ENCODE measurements at places on chromosomes 6 and 20. TPM values are rescaled to one million over a fixed set of nuclear protein-coding genes. Genes with fewer than 3 reads are reported as not detected.

DNA sequence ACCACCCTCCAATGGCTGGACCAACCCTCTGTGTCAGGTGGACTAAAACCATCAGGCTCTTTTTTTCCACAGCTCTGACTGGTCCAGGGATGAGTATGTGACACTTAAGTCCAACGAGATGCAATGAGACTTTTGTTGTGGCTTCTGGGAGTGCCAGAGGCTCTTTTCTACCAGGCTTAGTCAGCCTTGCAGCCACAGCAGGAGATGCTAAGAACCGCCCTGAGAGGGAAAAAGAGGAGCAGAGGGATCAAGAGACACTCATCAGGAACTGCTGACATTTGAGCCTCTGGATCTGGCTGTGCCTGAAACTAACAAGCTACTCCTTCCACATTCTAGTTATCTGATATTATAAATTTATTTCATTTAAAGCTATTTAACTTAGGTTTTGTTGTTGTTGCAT is 270.9 kb upstream of the SULF2 start:
- H3K27me3 ChIP-seq, result no peaks in the 10 kb centered on the region
- peaks cover 4% of the 10 kb centered on the region for H3K4me1 ChIP-seq
- DNase-seq, result no peak
- no peak overlapping the region for H3K27ac ChIP-seq

CCN6 gene
- total RNA-seq, result not detected

GJA10 gene
- total RNA-seq, result not detected

- H3K4me3 ChIP-seq, result no peak overlapping the region
- no peaks in the 10 kb centered on the region for H3K27me3 ChIP-seq
- H3K27ac ChIP-seq, result no peak overlapping the region
Measured at GRCh38 chr6:106037060-106037459, 49.1 kb upstream of the PRDM1 start.

THEMIS gene
- total RNA-seq, result 0.39 TPM

GRCh38 chr6:23735151-23735550 is 390.9 kb upstream of the NRSN1 start:
- H3K27ac ChIP-seq, result no peak overlapping the region
- no peak overlapping the region for H3K4me3 ChIP-seq
- no peaks in the 10 kb centered on the region for H3K36me3 ChIP-seq
- no peaks in the 10 kb centered on the region for H3K27me3 ChIP-seq
- no peaks in the 10 kb centered on the region for H3K4me1 ChIP-seq
- no peak for DNase-seq

WFDC5 gene
- not detected for total RNA-seq

GRCh38 chr20:11777387-11778205 is 140.1 kb upstream of the BTBD3 start:
- H3K4me3 ChIP-seq, result no peak overlapping the region
- H3K27me3 ChIP-seq, result no peaks in the 10 kb centered on the region
- no peak overlapping the region for H3K27ac ChIP-seq

- peak; percentile 88 for DNase-seq
- no peaks in the 10 kb centered on the region for H3K36me3 ChIP-seq
- H3K4me3 ChIP-seq, result no peak overlapping the region
- no peaks in the 10 kb centered on the region for H3K27me3 ChIP-seq
- H3K4me1 ChIP-seq, result no peaks in the 10 kb centered on the region
Measured at GRCh38 chr20:44832724-44833123, 22.4 kb upstream of the RIMS4 start.

GRCh38 chr20:62244644-62245108 is 6.4 kb downstream of the OSBPL2 start:
- no peaks in the 10 kb centered on the region for H3K27me3 ChIP-seq
- peaks cover 4% of the 10 kb centered on the region for H3K36me3 ChIP-seq
- DNase-seq, result no peak
- peaks cover 66% of the 10 kb centered on the region for H3K4me1 ChIP-seq
- H3K27ac ChIP-seq, result no peak overlapping the region

DNA sequence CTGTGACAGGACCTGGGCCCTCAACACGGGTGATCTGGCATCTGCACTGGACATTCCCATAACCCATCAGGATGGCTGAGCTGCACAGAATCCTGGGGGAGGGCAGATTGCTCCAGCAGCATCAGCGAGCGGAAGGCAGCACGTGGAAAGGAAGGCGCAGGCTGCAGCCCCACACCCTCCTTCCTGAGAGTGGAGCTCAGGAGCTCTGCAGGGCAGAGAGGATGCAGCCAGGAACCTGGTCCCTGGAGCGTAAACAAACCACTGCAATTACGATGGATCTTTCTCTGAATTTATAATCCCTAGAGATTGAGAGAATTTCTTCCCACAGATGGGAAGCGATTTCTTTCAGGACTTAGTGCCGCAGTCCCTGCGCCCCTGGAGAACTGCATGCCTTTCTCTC is 39.7 kb upstream of the EMILIN3 start:
- H3K4me1 ChIP-seq, result peaks cover 33% of the 10 kb centered on the region
- no peaks in the 10 kb centered on the region for H3K27me3 ChIP-seq
- H3K36me3 ChIP-seq, result peaks cover 83% of the 10 kb centered on the region
- H3K27ac ChIP-seq, result no peak overlapping the region
- no peak for DNase-seq

GRCh38 chr6:36000451-36000850 is 24.0 kb downstream of the SLC26A8 start:
- no peak for DNase-seq
- no peak overlapping the region for H3K4me3 ChIP-seq
- H3K4me1 ChIP-seq, result no peaks in the 10 kb centered on the region

- no peak overlapping the region for H3K4me3 ChIP-seq
- no peaks in the 10 kb centered on the region for H3K27me3 ChIP-seq
- no peak overlapping the region for H3K27ac ChIP-seq
- H3K4me1 ChIP-seq, result no peaks in the 10 kb centered on the region
- no peaks in the 10 kb centered on the region for H3K36me3 ChIP-seq
- no peak for DNase-seq
Measured at GRCh38 chr20:14845199-14846160, 508.1 kb upstream of the FLRT3 start.

GRCh38 chr6:129565366-129565765 is 144.6 kb downstream of the ARHGAP18 start:
- no peak overlapping the region for H3K4me3 ChIP-seq
- H3K36me3 ChIP-seq, result no peaks in the 10 kb centered on the region
- H3K4me1 ChIP-seq, result no peaks in the 10 kb centered on the region
- H3K27ac ChIP-seq, result no peak overlapping the region
- no peaks in the 10 kb centered on the region for H3K27me3 ChIP-seq
- no peak for DNase-seq

DNA sequence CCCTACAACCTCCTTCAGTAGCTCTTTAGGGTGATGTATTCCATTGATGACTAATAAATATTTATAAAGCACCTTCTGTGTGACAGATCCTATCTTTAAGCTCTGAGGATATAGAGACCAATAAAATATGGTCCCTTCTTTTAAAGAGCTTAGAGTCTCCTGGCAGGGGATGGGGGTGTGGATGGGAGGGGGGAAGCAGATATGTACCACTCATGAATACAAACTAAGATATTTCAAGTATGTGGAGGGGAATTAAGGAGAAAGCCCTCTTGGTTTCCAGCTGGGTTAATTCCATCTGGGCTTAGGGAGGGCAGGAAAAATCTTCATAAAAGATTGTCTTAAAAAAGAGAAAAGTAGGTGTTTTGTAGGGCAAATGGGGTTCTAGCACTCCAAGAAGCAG is 21.6 kb upstream of the FBXO9 start:
- H3K4me3 ChIP-seq, result no peak overlapping the region
- H3K27me3 ChIP-seq, result no peaks in the 10 kb centered on the region
- no peak for DNase-seq
- H3K27ac ChIP-seq, result peak overlapping the region; percentile 41

DNA sequence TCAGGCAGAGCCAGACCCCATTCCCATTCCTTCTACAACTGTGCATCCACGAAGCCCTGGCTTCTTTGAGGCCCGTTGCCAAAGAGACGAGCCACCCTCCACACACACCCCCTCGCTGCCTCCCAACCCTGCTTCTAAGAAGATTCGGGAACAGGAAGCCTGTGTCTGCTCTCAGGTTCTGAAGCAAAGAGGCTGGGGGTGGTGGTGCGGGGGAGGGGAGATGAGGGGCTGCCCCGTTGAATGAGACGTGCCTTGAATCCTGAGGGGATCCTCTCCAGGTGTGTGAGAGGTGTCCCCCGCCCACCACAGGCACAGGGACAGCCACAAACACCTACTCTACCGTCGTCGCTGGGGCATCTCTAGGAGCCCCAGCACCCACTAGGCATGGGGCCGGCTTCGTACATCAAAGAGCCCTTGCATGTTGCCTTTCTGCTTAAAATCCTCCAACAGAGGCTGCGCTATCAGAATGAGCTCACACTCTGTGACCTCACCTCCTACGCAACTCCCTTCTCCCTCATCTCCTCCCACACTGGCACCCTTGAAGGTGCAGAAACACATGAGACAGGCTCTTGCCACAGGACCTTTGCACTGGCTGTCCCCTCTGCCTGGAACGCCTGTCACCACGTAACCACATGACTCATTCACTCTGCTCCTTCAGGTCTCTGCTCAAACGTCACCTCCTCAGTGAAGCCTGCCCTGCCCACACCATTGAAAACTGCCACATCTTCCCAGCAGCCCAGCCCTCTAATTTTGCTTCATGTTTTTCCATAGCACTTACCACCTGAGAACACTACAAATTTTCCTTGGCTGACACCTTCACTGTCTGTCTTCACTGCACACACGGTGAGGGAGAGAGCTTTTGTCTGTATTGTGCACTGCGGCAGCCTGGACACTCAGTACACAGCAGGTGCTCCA is 58.5 kb downstream of the PREX1 start:
- no peak overlapping the region for H3K4me3 ChIP-seq
- H3K27me3 ChIP-seq, result no peaks in the 10 kb centered on the region
- no peaks in the 10 kb centered on the region for H3K36me3 ChIP-seq
- DNase-seq, result no peak

DUSP15 gene
- total RNA-seq, result 4.3 TPM

TRIM40 gene
- not detected for total RNA-seq

- no peaks in the 10 kb centered on the region for H3K27me3 ChIP-seq
- DNase-seq, result no peak
- no peak overlapping the region for H3K4me3 ChIP-seq
- no peak overlapping the region for H3K27ac ChIP-seq
Measured at GRCh38 chr20:16158976-16159286, 414.3 kb downstream of the KIF16B start.

SEL1L2 gene
- not detected for total RNA-seq

HLA-DOB gene
- 0.33 TPM for total RNA-seq

COL20A1 gene
- total RNA-seq, result not detected

- peaks cover 58% of the 10 kb centered on the region for H3K4me1 ChIP-seq
- no peaks in the 10 kb centered on the region for H3K36me3 ChIP-seq
- no peak for DNase-seq
- H3K27me3 ChIP-seq, result no peaks in the 10 kb centered on the region
- H3K4me3 ChIP-seq, result peak overlapping the region; percentile 32
Measured at GRCh38 chr20:19937651-19938420, 79.3 kb upstream of the NAA20 start.

DNA sequence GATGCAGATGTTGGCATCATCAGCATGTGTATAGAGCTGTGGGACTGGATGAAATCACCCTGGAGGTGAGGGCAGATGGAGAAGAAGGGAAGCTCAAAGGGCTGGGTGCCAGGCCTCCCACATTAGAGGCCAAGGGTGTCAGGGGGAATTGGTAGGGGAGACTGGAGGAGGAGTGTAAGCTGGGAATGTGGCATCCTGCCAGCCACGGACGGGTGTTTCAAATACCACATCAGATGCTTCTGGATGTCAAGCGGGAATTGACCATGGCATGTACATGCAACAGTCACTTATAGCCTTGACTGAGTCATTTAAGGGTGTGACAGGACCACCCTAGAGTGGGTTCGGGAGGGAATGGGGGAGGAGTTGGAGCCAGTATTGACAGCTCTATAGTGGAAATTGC is 9.6 kb downstream of the ERGIC3 start:
- no peaks in the 10 kb centered on the region for H3K27me3 ChIP-seq
- no peak for DNase-seq
- H3K4me3 ChIP-seq, result no peak overlapping the region
- H3K36me3 ChIP-seq, result peaks cover 90% of the 10 kb centered on the region

TTK gene
- total RNA-seq, result not detected

PHACTR3 gene
- 0.86 TPM for total RNA-seq

RAMACL gene
- 2.8 TPM for total RNA-seq

DNA sequence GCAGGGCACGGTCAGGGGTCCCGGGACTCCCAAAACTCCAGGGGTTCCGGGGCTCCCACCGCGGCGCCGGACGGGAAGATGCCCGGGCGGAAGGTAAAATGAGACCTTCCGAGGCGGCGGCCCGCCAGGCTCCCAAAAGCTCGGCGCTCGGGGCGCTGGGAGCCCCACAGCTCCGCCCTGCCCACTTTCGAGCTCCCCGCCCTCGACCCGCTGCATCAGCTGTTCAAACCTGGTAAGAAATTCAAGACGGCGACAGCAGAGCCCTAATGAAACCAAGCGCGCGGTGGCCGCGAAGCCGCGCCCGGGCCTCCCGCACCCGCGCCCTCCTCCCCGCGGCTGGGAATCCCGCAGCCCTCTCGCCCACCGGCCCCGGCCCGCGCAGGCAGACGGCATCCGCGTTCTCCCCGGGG is 369 bp downstream of the SLC4A11 start:
- H3K36me3 ChIP-seq, result no peaks in the 10 kb centered on the region
- H3K27me3 ChIP-seq, result peaks cover 95% of the 10 kb centered on the region
- peak overlapping the region; percentile 80 for H3K4me3 ChIP-seq
- no peak overlapping the region for H3K27ac ChIP-seq
- no peak for DNase-seq

DNA sequence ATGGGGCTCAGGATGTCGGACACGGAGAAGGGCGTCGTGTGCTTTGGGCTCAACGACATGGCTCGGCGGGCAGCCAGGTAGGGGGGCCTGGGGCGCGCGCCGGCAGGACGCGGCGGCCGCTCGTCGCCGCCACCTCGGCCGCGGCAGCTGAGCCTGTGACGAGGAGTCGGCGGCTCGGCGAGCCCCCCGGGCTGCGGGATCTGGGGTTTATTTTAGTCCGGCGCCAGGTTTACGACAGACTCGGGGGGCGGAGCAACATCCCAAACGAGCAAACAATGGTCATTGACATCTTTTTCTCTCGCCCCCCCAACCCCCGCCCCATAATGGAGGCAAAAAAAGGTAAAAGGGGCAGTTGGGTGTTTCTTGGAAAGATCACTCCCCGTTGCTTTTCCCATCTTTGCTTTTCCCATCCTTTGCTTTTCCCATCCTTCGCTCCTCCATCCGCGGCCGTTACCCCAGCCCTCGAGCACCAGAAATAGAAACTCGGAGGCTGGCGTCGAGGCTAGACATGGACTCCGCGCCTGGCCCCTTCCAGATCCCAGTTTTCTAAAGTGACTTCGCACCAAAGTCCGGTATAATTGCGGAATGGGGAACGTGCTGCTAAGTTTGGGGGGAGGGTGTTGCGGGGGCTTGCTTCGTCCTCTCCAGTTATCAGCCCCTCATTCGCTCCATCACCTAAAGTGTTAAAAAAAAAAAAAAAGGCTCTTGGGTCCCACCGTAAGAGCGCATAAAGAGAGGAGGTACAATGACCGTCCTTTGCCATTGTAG is at the start of gene NKX2-4:
NKX2-4 (minus strand) TSS at position 186 of the 768 bp plus-strand sequence; CDS start at position 59, 127 bp downstream.
- no peak within 1 kb of the TSS for H3K27ac ChIP-seq
- peaks cover 97% of the 10 kb centered on the region for H3K27me3 ChIP-seq
- peaks cover 20% of the 10 kb centered on the region for H3K4me1 ChIP-seq

GRCh38 chr20:55160037-55160436 is 684.6 kb downstream of the DOK5 start:
- no peak overlapping the region for H3K4me3 ChIP-seq
- no peaks in the 10 kb centered on the region for H3K4me1 ChIP-seq
- H3K36me3 ChIP-seq, result no peaks in the 10 kb centered on the region
- no peaks in the 10 kb centered on the region for H3K27me3 ChIP-seq

CST1 gene
- not detected for total RNA-seq

GRCh38 chr20:4434681-4435080 is 287.0 kb upstream of the PRND start:
- no peaks in the 10 kb centered on the region for H3K4me1 ChIP-seq
- H3K36me3 ChIP-seq, result no peaks in the 10 kb centered on the region
- H3K27ac ChIP-seq, result no peak overlapping the region
- peak; percentile 55 for DNase-seq
- H3K4me3 ChIP-seq, result no peak overlapping the region
